Effector memory CD8-positive, alpha-beta T cell (primary cell): ENCODE measurements at places on chromosomes 2 and 18.

GRCh38 chr2:62817995-62818713 is 112.6 kb downstream of the EHBP1 start:
- no peak for DNase-seq

- DNase-seq: no peak
These were observed 678.7 kb downstream of the PLCL1 start for GRCh38 chr2:198483051-198483450.

- no peak for DNase-seq
These were observed 42.0 kb downstream of the ZEB2 start for GRCh38 chr2:144477957-144478311.

DNA sequence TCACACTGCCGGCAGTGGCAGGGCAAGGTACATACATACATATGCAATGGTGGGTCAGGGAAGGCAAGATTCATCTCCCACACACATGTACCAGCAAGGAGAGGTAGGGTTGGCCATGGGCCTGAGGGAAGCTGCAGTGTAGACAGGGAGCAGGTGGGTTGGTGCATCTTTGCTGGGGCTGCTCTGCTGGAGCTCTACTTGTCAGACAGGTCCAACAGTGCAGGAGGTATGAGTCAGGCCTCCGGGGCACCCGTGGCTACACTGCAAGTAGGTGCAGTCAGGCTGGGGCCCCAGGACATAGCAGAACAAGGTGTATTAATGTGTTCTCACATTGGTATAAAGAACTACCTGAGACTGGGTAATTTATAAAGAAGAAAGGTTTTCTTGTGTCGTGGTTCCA is 281.1 kb upstream of the COL3A1 start:
- no peak for DNase-seq

DNA sequence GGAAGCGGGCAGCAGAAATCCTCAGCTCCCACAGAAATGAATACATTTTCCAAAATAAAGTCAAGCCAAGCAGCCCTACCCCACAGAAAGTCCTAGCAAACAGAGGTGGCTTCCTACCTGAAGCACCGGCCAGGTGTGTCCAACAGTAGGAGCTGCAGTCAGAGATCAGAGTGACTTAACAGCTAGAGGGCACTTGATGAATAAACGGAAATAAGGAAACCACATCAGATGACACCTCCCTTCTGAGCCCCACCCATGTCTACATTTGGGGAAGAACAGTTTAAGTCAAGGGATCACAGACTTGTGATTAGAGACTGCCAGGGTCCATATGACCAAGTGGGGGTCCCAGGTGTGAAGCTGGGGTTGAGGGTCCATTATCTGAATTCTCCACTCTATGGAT is at the start of gene CXCR1:
Gene CXCR1 (minus strand): TSS at position 172 of the 400 bp plus-strand sequence. CDS start 1,751 bp downstream, outside the sequence.
- peak; percentile 33 for DNase-seq

DNA sequence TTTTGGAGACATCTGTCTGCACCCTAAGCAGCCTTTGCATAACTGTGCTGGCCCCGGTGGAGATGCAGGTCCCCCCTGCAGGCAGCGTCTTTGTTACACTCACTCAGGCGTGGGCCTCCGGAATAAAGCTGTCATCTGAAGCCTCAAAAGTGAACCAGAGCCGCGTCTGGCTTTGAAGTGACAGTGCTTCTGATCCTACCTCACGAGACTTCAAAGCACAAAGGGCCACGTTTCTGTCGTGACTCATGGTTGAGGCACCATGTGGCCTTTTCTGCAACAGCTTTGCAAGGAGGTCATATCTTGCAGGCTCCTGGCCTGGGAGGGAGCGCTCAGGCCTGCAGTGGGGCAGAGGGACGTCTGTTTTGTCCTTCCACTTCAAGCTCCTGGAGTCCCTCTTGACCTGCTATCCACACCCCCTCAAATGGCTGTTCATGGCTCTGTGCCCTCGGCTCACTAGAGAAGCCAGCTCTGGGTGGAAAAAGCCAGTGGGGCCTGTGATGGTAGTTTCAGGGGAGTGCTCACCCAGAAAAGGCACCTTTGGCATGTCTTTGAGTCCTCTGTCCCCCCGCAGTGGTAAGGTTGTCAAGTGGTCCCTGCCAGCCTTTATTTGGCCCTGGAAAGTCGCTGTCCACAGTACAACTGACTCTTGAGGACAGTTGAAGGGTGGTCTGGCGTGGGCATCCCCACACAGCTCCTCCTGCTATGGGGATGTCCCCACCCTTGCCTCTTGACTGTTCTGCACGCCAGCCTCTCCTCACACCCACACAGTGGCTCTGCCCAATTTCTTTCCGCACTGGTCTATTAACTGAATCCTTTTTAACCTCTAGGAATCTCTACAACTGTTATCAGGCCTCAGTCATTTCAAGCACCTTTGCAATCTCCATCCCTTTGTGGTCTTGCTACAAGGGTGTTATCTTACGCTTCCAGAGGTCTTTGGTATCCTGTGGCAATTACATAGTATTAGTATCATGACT is 19.3 kb downstream of the GPR55 start:
- DNase-seq: no peak

DNA sequence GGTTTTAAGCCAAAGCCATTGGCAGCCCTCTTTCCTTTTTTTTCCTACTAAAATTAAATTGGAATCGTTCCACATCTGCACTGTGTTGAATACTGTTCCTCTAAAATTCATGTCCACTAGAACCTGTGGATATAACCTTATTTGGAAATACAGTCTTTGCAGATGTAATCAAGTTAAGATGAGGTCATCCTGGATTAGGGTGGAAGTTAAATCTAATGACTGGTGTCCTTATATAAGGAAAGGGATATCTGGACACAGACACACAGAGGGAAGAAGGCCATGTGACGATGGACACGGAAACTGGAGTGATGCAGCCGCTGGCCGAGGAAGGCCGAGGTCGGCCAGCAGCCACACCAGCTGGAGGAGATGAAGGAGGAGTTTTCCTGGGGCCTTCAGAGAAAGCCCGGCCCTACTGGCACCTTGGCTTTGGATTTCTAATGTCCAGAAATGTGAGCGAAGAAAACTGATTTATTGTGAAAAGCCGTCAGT is 49.4 kb downstream of the LONRF2 start:
- no peak for DNase-seq
